ENCODE measurements at places on chromosomes 3 and 15.

- DNase-seq, result no peak
These were observed 44.7 kb upstream of the C2CD4B start for GRCh38 chr15:62209821-62210220.

GRCh38 chr15:69748131-69748530, 295.5 kb downstream of the RPLP1 start:
- DNase-seq, result no peak

GRCh38 chr3:122102191-122102935, 47.2 kb downstream of the CD86 start:
- no peak for DNase-seq

DNA sequence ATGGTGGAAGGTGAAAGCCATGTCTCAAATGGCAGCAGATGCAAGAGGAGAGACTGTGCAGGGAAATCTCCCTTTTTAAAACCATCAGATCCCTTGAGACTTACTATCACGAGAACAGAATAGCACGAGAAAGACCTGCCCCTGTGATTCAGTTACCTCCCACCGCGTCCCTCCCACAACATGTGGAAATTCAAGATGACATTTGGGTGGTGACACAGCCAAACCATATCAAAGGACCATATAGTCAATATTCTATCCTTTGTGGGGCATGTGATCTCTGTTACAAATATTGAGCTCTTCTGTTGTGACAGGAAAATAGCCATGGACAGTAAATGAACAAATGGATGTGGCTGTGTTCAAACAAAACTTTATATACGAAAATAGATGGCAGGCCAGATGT, 77.2 kb upstream of the ACKR4 start:
- no peak for DNase-seq

- no peak for DNase-seq
These were observed 160.9 kb downstream of the SLCO3A1 start for GRCh38 chr15:92014281-92015030.

DNA sequence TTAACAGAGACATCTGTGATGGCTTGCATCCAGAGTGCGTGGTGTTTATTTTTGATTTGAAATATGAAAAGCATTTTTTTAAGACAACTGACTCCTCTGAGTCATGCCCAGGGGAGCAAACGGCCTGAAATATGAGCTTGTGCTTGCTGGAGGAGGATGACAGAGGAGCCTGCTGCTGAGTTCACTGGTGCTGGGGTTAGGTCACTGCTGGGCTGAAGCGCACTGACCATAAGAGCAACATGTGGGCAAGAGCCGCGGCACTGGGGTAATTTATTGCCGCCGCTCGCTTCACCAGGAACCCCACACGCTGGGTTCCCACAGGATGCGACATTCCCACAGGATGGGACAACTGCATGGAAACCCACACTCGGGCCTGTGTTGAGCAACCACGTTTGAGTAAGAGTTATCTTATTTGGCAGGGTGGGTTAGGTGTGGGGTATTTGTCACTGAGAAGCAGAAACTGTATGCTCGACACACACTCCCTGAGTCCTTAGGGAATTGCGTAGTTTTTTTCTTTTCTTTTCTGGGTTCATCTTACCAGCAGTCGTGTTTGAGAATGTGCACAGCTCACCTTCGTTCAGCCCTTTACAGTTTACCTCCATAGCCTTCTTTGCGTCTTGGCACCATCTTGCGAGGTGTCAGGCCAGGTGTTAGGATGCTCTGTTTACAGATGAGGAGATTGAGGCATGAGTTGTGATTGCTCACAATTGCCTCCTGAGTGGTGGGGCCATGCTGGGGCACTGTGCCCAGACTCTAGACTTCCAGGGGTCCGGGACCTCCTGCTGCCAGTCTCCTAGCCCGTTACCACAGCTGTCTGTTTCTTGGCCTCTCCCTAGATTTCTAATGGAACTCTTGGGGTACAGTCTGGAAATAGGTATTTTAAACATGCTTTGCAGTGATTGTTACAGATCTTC, 60.4 kb downstream of the SMAD3 start:
- DNase-seq, result no peak

DNA sequence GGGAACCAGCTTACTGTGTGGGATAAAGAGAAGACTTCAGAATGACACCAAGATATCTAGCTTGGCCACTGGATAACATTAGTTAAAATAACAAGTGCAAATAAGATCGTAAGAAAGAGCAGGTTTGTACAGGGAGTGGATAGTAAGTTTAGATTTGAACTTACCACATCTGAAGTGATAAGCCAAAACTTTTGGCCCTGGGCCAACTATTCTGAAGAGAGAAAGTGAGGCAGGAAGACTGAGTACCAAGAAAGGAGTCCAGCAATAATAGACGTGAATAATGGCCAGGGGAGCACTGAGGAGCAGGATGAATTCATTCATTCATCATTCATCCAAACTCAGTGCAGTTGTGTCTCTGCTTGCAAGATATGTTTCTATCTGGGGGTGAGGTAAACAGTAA, 122.9 kb downstream of the PDE8A start:
- no peak for DNase-seq

GRCh38 chr3:47909607-47910006, 106.6 kb downstream of the MAP4 start:
- no peak for DNase-seq

DNA sequence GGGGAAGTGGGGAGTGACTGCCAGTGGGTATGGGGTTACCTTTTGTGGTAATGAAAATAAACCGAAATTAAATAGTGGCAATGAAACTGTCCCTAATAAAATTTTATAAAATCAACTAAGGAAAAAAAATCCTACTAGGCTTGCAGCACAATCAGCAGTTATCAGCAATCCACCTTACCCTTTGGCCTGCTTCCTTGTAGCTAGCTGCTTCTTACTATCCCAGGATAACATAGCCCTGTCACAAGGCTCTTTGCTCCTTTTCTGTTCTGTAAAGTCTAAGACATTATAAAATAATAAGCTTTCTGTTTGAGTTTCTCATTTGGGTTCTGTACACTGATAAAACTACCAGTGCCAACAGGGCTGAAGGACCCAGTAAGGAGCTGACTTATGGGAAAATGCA, 23.0 kb upstream of the CTXND1 start:
- no peak for DNase-seq

DNA sequence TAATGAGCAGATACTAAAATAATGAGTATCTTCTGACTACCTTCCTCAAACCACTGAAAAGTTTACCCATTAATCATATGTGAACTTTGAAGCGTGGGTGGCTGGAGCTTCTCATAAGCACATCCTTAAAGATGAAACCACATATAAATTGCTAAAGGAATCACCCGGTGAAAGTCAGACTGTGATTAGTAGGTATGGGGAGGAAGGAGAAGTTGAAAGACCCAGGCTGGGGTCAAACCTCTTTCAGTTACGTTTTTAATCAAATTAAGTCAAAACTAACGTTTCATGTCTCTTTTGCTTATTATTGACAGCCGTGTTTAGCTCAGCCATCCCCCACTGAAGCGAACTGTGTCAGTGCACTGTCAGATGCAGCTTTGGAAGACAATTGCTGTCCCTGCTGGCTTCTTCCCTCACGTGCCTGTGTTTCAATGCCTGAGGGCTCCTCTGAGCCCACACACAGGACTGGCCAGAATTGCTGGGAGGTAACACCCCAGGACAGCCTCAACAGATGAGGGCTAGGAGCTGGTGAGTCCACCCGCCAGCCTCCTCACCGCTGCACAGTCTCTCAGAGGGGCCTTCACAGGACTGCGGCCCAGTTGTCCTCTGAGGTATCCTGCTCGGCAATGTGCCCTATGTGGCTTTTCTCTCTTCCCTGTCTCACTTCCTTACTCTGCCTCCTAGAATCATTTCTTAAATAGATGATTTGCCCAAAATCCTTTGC, 29.3 kb upstream of the SH3BP5 start:
- DNase-seq, result no peak

DNA sequence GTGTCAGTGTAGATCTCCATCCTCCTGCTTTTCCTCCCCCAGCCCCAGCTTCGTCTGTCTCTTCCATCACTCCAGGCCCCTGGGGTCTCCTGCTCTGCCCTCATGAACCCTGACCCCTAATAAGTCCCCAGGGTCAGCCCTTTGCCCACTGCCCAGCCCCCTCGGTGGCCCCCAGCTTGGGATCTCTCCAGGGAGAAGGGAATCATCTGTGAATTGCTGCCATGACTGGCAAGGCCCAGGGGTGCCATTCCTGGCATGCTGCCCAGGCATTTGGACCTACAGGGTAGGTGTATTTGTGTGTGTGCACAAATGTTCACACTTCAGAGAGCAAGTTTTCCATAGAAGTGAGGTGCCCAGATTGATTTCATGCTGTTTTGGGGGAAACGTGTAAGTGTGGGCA, 5.9 kb upstream of the TBC1D21 start:
- no peak for DNase-seq

DNA sequence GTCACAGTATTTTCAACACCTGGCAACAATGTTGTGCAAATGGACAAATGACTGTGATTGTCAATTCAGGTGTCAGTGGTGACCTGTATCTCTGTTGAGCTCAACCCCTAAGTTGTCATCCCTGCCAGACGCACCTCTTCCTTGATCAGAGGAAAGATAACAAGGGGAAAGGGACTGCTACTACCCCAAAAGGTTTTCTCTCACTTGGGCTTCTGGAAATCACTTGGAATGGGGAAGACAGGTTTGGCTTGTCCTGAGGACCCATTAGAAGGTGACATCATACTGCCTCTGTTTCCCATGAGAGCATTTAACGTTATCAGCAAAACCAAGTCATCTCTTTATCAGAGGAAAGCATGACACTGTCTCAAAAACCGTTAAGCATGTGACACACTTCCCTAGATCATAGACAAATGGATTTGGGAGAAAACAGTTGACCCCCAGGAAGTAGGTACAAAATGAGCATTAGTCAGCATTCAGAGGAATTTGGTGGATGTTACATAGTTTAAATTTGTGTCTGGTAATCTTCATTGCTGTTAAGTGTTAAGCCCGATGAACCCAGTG, 769.5 kb downstream of the GRM7 start:
- DNase-seq, result no peak

DNA sequence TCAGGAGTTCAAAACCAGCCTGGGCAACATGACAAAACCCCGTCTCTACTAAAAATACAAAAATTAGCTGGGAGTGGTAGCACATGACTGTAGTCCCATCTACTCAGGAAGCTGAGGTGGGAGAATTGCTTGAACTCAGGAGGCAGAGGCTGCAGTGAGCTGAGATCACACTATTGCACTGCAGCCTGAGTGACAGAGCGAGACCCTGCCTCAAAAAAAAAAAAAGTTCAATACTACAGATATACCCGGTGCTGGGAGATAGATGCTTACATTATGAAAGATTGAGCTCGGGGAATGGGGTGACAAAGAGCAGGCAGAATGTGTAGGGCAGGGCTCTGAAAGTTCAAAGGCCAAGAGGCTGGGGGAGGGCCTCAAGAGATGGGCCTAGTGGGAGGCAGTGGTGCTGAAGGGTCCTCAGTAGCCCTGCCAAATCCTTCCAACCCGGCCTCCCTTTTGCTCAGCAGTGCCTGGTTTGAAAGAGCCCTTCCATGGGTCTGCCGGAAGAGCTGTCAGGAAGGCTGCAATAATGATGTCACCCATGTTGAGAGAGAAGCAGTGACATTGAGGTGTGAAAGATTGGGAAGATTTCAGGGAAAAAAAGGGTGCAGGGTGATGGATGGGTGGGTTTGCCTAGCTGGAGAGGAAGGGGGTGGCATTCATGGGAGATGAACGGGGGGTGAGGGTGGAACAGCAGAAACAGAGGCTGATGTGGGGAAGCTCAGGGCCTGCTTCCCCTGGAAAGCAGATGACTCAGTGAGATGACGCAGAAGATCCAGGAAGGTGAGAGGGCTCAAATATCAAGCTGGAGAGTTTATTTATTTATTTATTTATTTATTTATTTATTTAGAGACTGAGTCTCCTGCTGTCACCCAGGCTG, 20.0 kb upstream of the IREB2 start:
- no peak for DNase-seq

DNA sequence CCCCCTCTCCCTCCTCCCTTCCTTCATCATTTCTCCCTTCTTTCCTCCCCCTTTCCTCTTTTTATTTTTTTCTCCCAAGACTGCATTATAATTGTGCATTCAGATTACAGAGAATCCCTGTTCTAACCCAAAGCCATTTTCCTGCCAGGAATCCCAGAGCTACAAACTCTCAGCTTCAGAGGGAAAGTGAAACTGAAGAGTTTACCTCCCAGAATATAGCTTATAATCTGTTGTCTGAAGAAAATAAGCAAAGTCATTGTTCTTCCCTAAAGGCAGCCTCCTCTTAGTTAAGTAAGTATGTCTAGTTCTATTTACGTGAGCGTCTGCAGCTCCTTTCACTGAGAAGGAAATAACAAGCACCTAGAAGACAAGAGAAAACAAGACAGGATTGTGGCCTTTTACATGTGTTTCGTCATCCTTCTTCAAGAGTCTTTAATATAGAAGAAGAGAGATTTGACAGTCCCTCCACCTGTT, 97.2 kb downstream of the CHST2 start:
- no peak for DNase-seq

GRCh38 chr3:107425033-107425432, 47.8 kb downstream of the CCDC54 start:
- no peak for DNase-seq

GRCh38 chr3:158842976-158843375, 41.1 kb downstream of the MFSD1 start:
- DNase-seq, result no peak

DNA sequence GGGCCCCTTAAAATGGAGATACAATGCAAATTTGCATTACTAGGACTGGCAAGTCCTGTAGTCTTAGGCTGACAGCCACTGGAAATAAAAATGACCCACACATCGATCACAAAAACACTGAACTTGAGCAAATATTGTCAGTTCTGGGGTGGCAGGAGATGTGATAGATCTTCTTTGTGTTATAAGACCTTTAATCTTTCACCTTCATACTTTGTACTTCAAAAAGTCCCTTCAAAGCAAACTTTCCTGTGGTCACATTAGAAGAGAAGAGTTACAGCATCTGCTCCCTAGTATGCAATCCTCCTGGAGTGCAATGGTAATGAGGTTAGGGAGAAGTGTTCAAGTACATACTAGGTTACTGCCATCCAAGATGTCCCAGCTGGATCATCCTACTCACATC, 149.4 kb upstream of the KCNMB2 start:
- no peak for DNase-seq

- DNase-seq, result no peak
These were observed 20.5 kb downstream of the BOC start for GRCh38 chr3:113231827-113232253.

- DNase-seq, result no peak
These were observed 64.1 kb downstream of the CDIN1 start for GRCh38 chr15:36643551-36643950.

DNA sequence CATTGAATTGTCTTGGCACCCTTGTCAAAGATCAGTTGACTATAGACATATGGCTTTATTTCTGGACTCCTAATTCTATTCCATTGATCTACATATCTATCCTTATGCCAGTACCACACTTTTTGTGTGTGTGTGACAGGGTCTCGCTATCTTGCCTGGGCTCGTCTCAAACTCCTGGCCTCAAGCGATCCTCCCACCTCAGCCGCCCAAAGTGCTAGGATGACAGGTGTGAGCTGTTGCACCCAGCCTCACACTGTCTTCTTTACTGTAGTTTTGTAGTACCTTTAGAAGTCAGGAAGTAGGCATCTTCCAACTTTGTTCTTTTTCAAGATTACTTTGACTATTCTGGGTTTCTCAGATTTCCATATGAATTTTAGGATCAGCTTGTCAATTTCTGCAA, 24.3 kb downstream of the CDAN1 start:
- DNase-seq, result no peak

- DNase-seq, result no peak
These were observed 305.7 kb upstream of the ICE2 start for GRCh38 chr15:60784483-60785254.

All from right renal pelvis (tissue), 4 donors.